ENCODE measurements at places on chromosomes 11 and 22.

- DNase-seq, result no peak
Measured at GRCh38 chr22:40383905-40384304, 13.5 kb downstream of the SGSM3 start.

- no peak for DNase-seq
Measured at GRCh38 chr11:61578819-61579675, 1.8 kb downstream of the SYT7 start.

- DNase-seq, result no peak
Measured at GRCh38 chr11:78166855-78167469, 21.5 kb downstream of the KCTD21 start.

DNA sequence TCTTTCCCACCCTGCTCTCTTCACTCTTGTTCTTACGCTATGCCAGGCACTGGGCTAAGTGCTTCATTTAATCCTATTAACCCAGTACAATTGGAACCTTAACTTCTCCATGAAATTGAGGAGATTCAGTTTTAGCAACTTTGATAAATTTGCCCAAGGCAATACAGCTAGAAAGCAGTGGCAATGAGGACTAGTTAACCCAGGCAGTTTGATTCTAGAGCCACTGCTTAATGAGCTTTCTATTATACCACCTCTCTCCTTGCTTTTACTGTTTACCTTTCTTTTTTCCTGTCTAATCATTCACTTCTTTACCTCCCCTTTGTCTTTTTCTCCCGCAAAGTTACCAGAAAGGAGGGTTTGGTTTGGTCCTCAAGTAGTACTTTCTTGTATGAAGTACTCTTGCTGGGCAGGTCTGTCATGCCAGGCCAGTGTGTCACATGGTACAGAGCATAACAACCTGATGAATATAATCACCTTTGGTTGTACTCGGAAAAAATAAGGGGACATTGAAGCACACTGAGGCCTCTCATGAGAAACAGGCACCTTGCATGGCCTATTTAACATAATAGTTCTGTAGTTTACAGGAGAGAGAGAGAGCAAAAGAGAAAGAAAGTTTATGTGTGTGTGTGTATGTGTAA lies 70.6 kb downstream of the PDHX start:
- DNase-seq, result no peak

GRCh38 chr11:33645686-33646085 lies 54.9 kb downstream of the C11orf91 start:
- no peak for DNase-seq

- DNase-seq, result no peak
Measured at GRCh38 chr11:127723714-127724113, 723.1 kb upstream of the KIRREL3 start.

GRCh38 chr11:130003717-130004001 lies 1.0 kb upstream of the PRDM10 start:
- no peak for DNase-seq

DNA sequence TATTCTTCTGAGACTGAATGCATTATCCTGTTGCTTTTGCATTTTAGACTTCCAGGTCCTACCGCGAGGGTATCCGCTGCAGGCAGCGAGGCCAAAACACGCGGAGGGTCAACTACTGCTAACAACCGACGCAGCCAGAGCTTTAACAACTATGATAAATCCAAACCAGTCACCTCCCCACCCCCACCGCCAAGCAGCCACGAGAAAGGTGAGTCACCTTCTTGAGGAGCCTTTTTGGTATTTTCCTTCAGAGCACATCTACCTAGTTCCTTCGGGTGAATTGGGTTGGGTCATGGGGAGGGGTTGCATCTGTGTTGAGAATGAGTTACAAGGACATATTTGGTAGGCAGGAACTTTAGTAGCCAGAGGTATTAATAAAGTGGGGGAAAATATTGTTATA lies 179.8 kb downstream of the NAV2 start:
- DNase-seq, result peak; percentile 3

GRCh38 chr11:123166071-123166559 lies 28.9 kb downstream of the CLMP start:
- peak; percentile 46 for DNase-seq

GRCh38 chr11:109993786-109994185 lies 99.4 kb upstream of the ZC3H12C start:
- no peak for DNase-seq
